Fibroblast of villous mesenchyme (primary cell): ENCODE measurements at places on chromosomes 7 and 10.
A peak's percentile ranks its signal among the peaks of the same experiment; 100 is the strongest.

- DNase-seq: peak; percentile 65
These were observed 41.6 kb downstream of the LAMB1 start for GRCh38 chr7:107961405-107961804.

GRCh38 chr7:50544992-50545391 is 20.2 kb downstream of the DDC start:
- DNase-seq: no peak

GRCh38 chr10:52703898-52704297 is 68.7 kb downstream of the MBL2 start:
- DNase-seq: no peak

GRCh38 chr10:104824380-104825006 is 183.4 kb downstream of the SORCS3 start:
- peak; percentile 8 for DNase-seq

- peak; percentile 39 for DNase-seq
These were observed 4.6 kb downstream of the LFNG start for GRCh38 chr7:2523941-2524807.

DNA sequence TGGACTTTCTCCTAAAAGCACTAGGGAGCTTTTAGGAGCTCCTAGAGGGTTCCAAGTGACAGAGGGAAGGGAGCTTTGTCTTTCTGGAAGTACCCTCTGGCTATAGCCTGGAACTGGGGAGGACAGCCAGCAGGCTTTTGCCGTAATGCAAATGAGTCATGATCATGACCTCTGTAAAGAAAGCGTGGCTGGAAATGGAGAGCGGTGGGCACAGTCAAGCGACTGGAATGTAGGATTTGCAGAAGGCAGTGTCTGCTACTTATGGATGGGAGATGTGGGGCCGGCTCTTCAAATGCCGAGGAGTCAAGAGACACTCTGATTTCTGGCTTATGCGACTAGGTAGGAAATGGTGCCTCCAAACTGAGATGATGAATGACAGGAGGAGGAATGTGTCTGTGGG is 34.6 kb upstream of the PLPP4 start:
- DNase-seq: peak; percentile 84

DNA sequence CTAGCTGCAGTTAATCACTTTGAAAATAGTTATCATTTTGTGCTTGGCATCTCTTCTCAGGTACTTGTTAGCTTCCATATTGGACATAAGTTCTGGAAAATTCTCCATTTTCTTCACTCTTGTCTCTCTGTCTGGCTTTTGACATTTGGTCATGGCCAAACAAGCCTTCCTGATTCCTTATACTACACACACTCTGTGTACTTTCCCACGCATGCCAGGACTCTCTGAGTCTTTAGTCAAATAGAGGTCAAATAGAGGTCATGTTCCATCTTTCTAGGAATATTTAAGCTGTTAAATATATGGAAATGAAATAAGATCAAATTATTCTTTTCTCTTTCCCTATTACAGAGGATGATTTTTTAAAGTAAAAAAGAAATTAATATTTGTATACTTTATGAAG is 235.5 kb upstream of the PLXDC2 start:
- no peak for DNase-seq
